Activated T-helper 1 cell treated with anti-CD3 and anti-CD28 coated beads, Interleukin-2, amount 50 U/mL, for 16 hours (primary cell): ENCODE measurements at places on chromosomes 6 and 20.

- no peak for DNase-seq
Measured at GRCh38 chr6:30882204-30882758, 2.0 kb upstream of the DDR1 start.

DNA sequence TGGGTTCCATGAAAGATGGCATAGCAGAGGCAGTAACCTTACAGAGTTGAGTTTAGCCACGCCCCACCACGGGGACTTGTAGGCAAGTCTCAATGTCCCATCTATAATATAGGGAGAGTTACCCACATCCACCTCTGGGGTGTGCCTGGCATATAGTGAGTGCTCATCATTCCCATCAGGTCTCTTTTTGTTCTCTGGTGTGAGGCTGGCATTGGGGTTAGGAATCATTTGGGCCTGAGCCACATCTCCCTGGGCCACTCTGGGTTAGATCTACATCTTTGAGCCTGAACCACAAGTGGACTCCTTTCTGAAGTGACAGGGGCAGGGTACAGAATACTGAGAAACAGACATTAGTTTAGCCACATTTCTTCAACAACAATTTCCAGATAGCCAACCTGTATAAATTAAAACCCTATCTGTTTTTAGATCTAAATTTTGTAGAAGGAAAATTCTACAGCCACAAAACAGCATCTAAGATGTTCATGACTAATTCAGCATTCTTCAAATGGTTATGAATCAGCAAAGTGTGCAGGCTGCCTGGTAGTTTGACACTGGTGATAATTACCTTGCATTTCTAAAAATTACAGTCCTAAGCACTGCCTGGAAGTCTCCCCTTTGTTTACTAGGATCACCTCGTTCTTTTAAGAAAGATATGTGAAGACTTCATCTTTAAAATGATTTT, 20.1 kb downstream of the RNF24 start:
- no peak for DNase-seq

- DNase-seq, result no peak
Measured at GRCh38 chr6:11002176-11002575, 41.9 kb downstream of the ELOVL2 start.

GRCh38 chr6:169215201-169215681, 38.4 kb downstream of the THBS2 start:
- DNase-seq, result no peak

- no peak for DNase-seq
Measured at GRCh38 chr6:123604067-123604466, 32.7 kb downstream of the TRDN start.

- no peak for DNase-seq
Measured at GRCh38 chr6:37244430-37245310, 12.9 kb upstream of the TBC1D22B start.

- no peak for DNase-seq
Measured at GRCh38 chr20:50534567-50534966, 24.4 kb downstream of the PTPN1 start.

GRCh38 chr6:142601427-142601826, 299.6 kb downstream of the ADGRG6 start:
- DNase-seq, result no peak

- DNase-seq, result no peak
Measured at GRCh38 chr20:1375515-1375914, 17.3 kb downstream of the FKBP1A start.

DNA sequence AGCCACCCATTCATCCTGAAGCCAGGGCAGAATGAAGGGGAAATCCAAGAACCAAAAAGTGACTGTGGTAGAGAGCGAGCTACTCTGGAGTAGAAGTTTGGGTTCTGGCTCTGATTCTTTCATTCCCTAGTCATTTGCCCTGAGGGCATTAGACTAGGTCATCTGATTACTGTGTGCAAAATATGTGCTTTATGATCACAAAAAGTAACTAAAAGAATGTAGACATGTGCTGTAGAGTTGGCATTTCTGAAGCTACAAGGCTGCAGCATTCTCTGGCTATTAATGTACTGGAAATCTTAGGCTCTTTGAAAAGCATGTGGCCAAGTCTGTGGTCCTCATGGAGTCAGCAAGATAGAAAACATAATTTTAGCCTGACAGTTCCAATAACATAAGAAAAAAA, 94.2 kb downstream of the TBC1D7 start:
- no peak for DNase-seq

DNA sequence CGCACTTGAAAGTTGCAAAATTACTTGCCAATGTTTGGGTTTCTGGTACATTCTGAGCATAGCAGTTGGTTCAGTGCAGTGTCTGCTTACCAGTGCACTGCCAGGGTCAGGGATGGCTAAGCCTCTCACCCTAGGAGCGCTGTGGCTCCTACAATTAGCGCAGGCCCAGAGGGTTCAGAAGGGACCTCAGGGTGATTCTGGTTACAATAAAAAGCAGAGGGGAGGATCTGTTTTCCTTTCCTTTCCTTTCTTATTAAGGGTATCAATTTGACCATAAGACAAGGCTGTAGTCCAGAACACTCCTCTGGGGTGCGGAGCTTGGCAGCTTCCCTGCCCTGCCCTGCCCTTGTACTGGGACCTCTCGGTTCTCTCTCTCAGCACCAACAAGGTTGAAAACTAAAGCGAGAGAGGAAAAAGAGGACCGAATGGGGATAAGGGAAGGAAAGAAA, 2.6 kb downstream of the MAFB start:
- DNase-seq, result no peak

DNA sequence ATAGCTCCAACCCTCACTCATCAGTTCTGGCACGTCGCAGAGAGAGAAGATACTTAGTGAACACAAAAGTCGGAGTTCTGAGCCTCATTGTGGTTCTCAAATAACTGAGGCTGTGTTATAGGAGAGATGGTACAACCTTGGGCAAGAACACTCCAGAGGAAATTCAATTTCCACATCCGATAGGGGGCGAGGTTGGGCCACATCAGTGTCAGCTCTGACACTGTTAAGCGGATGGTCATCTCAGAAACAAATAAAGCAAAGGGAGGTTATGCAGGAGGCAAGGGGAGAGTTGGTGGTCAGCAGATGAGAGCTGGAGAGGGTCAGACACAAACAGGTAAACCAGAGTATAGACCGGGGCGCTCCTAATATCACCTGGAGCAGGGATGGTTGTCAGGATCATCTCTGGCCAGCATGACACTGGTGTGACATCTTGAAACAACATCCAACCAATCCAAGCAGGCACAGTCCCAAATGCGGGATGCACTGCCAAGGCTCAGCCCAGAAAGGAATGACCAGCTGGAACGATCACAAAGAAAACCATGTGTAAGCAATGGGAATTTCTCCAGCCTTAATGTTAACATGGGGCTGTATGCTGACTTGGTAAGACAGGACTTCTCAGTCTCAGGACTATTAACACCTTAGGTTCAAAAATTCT, 331.8 kb downstream of the HACE1 start:
- no peak for DNase-seq
